ENCODE measurements at places on chromosomes 5 and 9. TPM values are rescaled to one million over a fixed set of nuclear protein-coding genes. Genes with fewer than 3 reads are reported as not detected.
A peak's percentile ranks its signal among the peaks of the same experiment; 100 is the strongest.

FAM151B gene
- 1.0 TPM for polyA plus RNA-seq

SPOCK1 gene
- polyA plus RNA-seq, result 15.8 TPM

- DNase-seq, result no peak
Observed at GRCh38 chr9:137705443-137705863, 86.6 kb downstream of the EHMT1 start.

DNA sequence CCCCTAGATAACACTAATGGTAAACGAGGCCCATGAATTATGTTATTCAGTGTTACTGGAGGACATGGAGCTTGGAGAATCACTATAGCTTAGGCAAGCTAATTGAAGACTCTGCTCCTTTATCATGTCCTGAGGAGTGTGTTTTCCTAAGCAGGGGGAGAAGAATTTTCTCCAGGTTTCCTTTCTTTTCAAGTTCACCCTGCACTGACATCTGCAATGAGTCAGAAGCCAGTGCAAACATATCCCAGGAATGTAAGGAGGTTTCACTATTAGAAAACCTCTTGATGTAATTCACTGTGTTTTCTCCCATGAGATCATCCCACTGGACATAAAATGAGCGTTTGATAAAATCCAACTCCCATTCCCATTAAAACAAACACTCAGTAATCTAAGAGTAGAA lies 75.6 kb downstream of the DMRT2 start:
- peak; percentile 11 for DNase-seq

Measured in IMR-90 (cell line).